ENCODE measurements at places on chromosomes 7 and 10.

DNA sequence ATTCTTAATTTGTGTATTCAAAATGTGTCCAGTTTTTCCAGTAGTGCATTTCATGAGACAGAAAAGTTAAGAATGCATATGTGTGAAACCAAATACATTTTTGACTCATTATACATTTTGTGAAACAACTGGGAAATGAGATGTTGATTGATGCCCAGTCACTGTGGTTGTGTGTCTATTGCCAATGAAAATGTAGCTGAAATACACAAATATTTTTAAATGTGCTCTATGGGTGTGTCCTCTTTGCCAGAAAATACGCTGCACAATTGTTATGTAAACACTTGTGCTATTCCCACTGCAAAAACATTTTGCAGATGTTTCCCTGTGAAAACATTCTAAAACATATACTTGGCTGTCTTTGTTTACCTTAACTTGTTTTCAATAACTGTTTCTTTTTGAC is 395.2 kb downstream of the TFEC start:
- DNase-seq: peak; percentile 24

DNA sequence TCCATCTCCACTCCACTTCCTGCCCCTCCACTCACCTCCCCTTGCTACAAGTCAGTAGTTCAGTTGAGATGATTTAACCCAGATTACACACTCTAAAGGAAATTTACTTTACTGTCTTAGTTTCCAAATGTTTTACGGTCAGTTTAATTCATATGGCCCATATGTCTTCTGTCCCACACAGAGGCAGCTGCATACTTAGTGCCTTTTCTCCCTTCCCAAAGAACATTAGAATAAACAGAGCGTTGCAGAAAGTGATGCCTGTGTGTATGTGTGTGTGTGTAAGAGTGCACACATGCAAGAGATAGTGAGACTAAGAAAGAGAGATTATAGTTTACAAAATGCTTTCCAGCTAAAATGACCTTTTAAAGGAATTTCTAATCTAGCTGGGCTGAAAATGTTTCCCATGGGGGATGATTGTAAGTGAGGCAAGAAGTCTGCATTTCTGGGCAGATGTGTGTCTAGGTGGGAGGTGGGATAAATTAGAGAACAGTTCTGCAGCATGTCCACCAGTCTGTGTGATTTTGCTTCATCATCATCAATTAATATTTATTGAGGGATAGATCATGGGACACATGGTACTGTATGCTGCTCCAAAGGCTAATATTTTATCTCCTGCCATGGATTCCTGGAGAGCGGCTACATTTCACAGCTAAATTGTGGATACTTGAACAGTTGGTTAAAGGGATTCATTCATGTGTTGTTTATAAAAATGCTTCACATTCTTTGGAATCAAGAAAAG is 81.5 kb downstream of the NXPH1 start:
- peak; percentile 74 for DNase-seq

- DNase-seq: no peak
Measured at GRCh38 chr7:149471289-149471953, 10.6 kb upstream of the ZNF777 start.

- DNase-seq: no peak
Measured at GRCh38 chr10:110750931-110751330, 106.8 kb downstream of the RBM20 start.

- DNase-seq: no peak
Measured at GRCh38 chr10:60069311-60069710, 163.0 kb upstream of the CCDC6 start.

GRCh38 chr7:135670179-135670578 is 7.9 kb downstream of the STMP1 start:
- no peak for DNase-seq

DNA sequence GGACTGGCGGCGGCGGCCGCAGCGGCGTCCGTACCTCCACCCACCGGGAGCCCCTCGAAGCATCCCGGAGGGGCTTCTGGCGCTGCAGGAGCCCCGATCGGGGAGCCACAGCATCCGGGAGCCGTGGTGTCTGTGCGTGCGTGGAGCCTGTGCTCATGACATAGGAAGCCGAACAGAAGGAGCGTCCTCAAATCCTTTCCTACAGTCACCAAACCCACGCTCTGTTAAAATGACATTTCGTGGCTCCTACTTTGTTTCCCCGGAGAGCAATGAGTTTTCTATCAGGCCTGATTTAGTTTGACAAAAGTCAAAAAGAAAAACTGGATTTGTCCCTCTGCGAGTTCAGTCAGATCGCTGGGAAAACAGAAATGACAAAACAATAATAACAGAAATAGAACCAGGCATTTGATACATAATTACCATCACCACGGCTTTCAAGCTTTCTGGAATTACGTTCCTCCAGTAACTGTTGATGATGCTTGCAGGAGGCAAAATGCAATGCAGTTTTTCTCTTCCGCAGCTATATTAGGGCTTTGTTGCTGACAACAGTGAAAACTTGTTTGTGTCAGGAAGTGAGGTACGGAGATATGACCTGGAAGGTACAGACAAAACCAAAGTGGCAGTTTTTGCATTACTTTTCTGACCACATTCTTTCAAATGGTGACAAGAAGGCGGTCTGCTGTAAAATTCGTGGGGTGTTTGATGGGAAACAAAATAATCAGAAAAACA is 219.3 kb upstream of the MKLN1 start:
- peak; percentile 57 for DNase-seq

GRCh38 chr7:159141660-159142059 is 3.0 kb downstream of the VIPR2 start:
- DNase-seq: no peak

- DNase-seq: no peak
Measured at GRCh38 chr7:108875139-108875538, 305.5 kb downstream of the DNAJB9 start.

DNA sequence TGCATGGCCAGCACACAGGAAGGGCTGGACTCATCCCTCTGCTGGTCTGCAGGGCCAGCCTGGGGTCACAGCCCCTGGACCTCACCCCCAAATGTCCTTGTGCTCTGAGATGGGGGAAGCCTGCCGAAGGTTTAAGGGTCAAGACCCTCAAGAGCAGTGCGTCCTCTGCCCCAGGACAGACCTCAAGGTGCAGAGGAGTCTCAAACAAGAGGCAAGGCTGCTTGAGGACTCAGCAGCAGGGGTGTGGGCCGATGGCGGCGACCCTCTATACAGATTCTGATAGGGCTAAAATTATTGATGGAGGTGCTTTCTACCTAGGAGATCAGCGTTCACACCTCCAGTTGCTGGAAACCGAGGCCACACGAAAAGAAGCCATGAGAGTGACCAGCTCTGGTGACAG is 80.7 kb downstream of the ZRANB1 start:
- DNase-seq: no peak

DNA sequence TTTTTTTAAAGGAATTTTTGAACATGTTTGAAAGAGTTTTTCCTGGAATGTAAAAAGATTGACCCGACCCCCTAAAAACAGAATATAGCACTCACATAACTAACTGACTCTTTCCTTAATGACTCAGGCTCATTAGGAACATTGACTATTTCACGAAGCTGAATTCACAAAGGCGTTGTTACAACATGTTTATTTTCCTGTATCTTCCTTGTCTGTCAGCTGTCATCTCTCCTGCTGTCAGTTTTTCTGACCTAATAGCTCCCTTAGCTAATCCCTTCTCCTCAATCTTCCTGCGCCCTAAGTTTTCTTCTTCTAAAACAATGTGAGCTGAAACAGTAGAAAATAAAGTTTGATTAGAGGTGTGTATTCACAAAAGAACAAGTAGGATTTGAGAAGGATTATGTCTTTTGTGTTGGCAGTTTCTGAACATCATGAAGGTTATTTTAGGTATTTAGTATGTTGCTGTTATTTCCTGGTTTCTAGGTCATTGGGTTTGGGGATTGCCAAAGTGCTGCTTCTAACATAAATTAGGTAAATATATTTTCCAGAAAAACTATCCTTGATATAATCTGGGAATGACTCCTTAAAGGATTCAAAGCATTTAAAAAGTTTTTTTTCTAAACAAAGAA is 4.6 kb upstream of the MDFIC start:
- DNase-seq: no peak

GRCh38 chr7:64946772-64947171 is 43.7 kb downstream of the ZNF273 start:
- DNase-seq: peak; percentile 62

GRCh38 chr10:92591550-92592022 is 1.3 kb upstream of the KIF11 start:
- DNase-seq: peak; percentile 92

- no peak for DNase-seq
Measured at GRCh38 chr10:96188421-96188820, 58.3 kb downstream of the ZNF518A start.

GRCh38 chr10:108352771-108353170 is 1188.3 kb upstream of the SORCS1 start:
- no peak for DNase-seq

- DNase-seq: no peak
Measured at GRCh38 chr10:3902054-3902808, 117.2 kb upstream of the KLF6 start.

GRCh38 chr7:100694098-100694745 is at the start of gene GIGYF1:
Gene GIGYF1, minus strand, starts transcription at chr7:100694250. Its CDS starts 6,012 bp downstream, at chr7:100688238.
- peak; percentile 89 for DNase-seq

DNA sequence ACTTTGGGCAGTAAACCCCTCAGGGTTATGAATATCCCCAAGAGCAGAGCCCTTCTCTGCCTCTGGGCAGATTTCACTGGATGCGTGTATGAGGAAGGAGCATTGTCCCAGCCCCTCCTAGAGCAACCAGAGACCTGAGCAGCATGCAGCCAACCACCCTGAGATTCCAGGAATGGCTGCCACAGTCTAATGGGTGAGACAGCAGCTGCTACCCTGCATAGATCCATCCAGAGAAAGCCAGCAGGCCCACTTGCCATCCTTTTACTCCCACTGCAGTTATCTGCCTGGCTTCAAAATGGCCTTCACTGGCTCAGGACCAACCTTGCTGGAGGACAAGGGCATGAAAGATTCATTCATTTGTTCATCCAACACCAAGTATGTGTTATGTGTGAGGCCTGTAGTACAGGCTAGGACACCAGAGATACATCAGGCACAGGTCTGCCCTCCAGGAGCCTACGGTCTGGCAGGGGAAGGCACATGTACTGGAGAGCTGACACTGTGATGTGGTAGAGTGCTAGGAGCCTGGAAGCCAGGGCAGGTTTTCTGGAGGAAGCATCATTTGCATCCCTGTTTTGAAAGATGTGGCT is 26.2 kb upstream of the C10orf105 start:
- no peak for DNase-seq

- no peak for DNase-seq
Measured at GRCh38 chr10:119658274-119658673, 7.1 kb downstream of the BAG3 start.

- DNase-seq: no peak
Measured at GRCh38 chr10:17074541-17074847, 55.1 kb downstream of the CUBN start.

GRCh38 chr7:49692516-49692915 is 80.9 kb upstream of the VWC2 start:
- DNase-seq: no peak

GRCh38 chr7:100130608-100131453 is 4.1 kb downstream of the MBLAC1 start:
- DNase-seq: peak; percentile 92

DNA sequence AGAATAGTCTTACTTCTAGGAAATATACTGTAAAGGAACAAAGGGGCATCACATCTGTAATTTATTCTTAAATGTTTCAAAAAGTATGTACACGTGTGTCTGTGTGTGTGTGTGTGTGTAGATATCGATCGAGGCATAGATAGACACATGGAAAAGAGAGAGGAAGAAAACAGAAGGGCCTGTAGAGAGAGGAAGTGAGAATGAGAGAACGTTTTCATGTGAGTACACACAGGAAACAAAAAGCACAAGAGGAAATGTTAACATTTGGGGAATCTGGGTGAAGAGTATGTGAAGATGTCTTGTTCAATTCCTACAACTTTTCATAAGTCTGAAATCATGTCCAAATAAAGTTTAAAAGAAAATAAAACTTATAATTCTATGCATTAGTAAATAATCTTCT is 286.5 kb upstream of the SORCS1 start:
- DNase-seq: no peak

- DNase-seq: peak; percentile 2
Measured at GRCh38 chr10:106863549-106863948, 301.0 kb downstream of the SORCS1 start.

DNA sequence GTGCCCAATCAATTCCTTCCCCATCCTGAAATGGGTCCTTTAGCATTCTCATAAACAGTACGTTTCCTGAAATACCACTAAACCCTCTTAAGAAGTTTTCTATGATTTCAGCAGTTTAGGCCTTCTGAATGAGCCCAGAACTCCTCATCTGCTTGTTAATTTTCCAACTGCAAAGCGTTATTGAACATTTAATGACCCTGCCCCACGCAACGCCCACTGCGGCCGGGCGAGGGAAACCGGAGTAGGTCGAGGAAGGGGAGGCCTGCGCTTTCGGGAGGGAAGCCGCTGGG is 608 bp upstream of the UBN2 start:
- DNase-seq: no peak

GRCh38 chr7:142401951-142402350 is 144.1 kb upstream of the PRSS58 start:
- DNase-seq: no peak

DNA sequence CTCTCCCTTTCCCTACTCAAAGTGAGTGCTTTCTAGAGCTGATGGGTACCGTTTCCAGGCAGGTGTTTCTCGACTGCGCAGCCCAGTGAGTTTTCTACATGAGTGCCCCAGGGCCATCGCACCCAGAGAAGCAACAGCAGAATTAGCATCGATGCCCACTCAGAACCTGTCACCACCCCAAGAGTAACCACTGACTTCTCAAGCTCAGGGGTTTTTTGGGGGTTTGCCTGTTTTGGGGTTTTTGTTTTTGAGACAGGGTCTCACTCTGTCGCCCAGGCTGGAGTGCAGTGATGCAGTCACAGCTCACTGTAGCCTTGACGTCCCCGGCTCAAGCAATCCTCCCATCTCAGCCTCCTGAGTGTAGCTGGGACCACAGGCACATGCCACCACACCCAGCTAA is 25.7 kb downstream of the SNX8 start:
- no peak for DNase-seq

DNA sequence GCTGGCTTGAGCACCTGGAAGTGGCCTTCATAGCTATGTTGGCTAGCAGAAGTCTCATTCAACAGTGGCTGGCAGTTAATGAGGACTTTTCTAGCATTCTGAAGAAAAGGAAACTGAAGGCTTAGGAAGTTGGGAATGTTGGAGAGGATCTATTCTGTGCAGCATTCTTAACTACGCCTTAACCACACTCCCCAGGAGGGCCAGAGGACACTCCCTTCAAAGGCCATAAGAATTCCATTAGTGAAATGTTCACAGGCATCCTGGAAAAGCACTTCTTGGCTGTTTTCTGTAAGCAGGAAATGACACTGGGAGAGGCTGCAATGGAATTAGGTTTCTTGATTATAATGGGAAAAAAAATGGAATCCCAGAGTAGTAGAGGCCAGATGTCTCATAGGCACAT is 188.9 kb downstream of the ARHGAP12 start:
- no peak for DNase-seq

GRCh38 chr7:29319719-29320521 is 125.3 kb downstream of the CHN2 start:
- DNase-seq: peak; percentile 80

DNA sequence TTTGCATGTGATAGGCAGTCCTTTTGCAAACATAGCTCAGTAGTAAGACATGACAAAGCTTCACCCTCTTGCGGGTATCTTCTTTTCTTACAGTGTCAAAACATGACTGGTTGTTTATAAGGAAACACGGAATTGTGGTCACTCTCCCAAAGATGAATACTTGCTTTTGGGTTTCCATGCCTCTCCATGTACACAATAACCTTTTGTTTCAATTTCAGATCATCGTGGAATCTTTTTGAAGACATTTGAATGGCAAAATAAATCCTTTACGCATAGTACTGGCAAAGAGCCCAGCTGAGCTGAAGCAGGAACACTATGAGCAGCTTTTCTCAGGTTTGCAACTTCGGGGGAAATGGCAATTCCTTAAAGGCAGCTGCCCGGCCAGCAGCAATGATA is 156.8 kb upstream of the FRMD4A start:
- DNase-seq: peak; percentile 46

- DNase-seq: peak; percentile 18
Measured at GRCh38 chr7:135745703-135746312, 2.8 kb downstream of the FAM180A start.

Measured in NCI-H69 (cell line).